BJ (cell line): ENCODE measurements at places on chromosomes 5 and 9. TPM values are rescaled to one million over a fixed set of nuclear protein-coding genes. Genes with fewer than 3 reads are reported as not detected.

- no peak for DNase-seq
Measured at GRCh38 chr5:160458806-160459800, 37.4 kb downstream of the PTTG1 start.

DNA sequence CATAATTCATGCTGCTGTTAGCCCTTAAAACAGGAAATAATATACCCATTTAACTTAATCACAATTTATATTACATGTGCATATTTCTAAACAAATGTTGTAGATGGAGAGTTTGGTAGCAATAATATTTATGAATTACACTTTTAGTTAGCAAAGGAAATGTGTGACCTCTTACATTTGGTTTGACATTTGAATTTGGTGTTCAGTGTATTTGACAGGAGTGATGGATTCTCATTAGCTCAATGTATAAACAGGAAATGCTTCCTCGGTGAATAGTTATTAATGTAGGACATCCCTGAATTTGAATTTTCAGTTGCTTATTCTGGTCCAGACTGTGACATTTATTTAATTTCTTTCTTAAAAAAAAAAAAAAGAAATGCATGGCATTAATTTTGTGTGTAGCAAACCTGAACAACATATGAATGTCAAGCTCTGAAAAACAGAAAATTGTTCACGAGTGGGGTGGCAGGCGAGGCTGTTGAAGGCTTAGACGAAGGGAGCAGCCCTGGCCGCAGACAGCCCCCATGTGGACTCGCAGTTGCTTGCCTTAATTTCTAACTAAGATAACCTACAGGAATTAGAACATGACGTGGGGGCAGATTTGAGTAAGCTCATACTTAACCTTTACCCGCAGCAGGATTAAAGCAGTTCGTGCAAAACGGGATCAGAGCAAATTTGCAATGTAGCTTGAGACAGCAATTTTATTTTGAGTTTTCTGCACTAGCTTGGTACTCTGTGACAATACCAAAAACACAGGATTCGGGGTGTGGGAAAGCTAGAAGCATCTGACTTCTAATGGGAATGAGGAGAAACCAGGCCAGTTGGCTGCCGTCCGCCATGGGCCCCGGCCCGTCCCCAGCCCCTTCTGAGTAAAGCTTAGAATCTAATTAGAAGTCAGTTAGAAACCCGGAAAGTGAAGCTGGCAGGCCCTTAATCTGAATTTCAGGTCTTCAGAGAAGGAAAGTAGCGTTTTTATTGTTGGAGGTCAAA, 134.3 kb downstream of the MACROH2A1 start:
- DNase-seq = no peak

- DNase-seq = no peak
Measured at GRCh38 chr9:37968228-37968701, 64.3 kb upstream of the SLC25A51 start.

GRCh38 chr5:72465601-72466563, 41.3 kb downstream of the ZNF366 start:
- no peak for DNase-seq

GRCh38 chr5:67901814-67902496, 313.6 kb upstream of the PIK3R1 start:
- DNase-seq = no peak

GRCh38 chr5:126394211-126394788, 28.9 kb upstream of the GRAMD2B start:
- DNase-seq = no peak

- no peak for DNase-seq
Measured at GRCh38 chr9:132651259-132651658, 18.5 kb downstream of the DDX31 start.

- DNase-seq = no peak
Measured at GRCh38 chr5:181181650-181182565, 23.1 kb downstream of the TRIM7 start.

GRCh38 chr5:1731091-1731639, 68.5 kb downstream of the MRPL36 start:
- DNase-seq = no peak

GRCh38 chr9:105835721-105836120, 141.4 kb downstream of the TMEM38B start:
- no peak for DNase-seq

- no peak for DNase-seq
Measured at GRCh38 chr9:83620841-83621636, 1.9 kb upstream of the IDNK start.

- no peak for DNase-seq
Measured at GRCh38 chr5:158007336-158007735, 148.4 kb upstream of the CLINT1 start.

GRCh38 chr5:31995006-31995405, 179.1 kb downstream of the GOLPH3 start:
- no peak for DNase-seq

DNA sequence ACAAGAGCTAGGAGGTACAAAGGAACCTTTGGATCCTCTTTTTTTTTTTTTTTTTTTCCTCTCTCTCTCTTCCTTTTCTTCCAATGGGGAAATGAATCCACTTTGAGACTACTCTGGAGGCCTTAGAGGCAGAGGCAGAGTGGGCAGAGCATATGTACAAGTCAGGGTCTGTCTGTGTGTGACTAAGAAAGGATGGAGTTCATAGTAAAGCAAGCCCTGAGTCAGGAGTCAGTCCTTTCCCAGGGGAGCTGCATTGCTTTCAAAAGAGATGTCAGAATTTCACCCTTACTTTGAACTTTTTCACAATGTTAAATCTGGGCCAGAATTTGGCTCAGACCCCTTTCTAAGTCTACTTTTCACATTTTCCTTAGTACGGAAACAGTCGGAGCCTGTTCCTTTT, 792.4 kb upstream of the C9orf72 start:
- no peak for DNase-seq

- DNase-seq = no peak
Measured at GRCh38 chr5:124847907-124848306, 101.5 kb upstream of the ZNF608 start.

DNA sequence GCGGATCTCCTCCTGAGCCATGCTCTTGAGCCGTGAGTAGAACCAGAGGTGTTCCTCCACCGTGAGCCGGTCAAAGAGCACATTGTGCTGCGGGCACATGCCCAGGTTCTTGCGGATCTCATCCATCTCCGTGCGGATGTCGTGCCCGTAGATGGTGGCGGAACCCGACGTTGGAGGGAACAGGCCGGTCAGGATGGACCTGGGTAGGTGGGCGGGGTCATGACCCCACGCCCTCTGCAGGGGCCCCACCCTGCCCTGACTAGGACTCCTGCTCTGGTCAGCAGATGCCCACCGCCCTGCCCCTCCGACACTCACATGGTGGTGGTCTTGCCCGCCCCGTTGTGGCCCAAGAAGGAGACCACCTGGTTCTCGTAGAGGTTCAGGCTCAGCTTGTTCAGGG, 12.1 kb downstream of the ABCA2 start:
- DNase-seq = no peak

DNA sequence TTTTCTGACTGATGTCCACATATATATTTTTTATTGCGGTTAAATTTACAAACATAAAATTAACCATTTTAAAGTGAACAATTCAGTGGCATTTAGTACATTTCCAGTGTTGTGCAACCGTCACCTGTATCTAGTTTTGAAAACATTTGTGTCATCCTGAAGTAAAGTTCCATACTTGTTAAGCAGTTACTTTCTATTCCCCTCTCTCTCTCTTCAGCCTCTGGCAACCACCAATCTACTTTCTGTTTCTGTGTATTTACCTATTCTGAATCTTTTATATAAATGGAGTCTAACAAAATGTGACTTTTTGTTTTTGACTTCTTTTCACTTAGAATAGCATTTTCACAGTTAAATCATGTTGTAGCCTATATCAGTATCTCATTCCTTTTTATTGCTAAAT, 480.1 kb upstream of the SMARCA2 start:
- DNase-seq = no peak

- DNase-seq = no peak
Measured at GRCh38 chr9:91349115-91349555, 12.6 kb downstream of the AUH start.

The LHX3 gene
- not detected in 2 replicates for polyA plus RNA-seq

The GGTA1 gene
- not detected in 2 replicates for polyA plus RNA-seq

The GRIN3A gene
- not detected in 2 replicates for polyA plus RNA-seq

The NKD2 gene
- not detected in 2 replicates for polyA plus RNA-seq

The GHR gene
- 0.90 and 1.6 TPM in 2 replicates for polyA plus RNA-seq

The ZNF608 gene
- 0.43 and 0.54 TPM in 2 replicates for polyA plus RNA-seq

The KIAA1958 gene
- polyA plus RNA-seq = 1.7 and 2.2 TPM in 2 replicates

The GRM6 gene
- polyA plus RNA-seq = not detected in 2 replicates

The ORM2 gene
- not detected in 2 replicates for polyA plus RNA-seq

The RALGPS1 gene
- polyA plus RNA-seq = 1.6 and 1.7 TPM in 2 replicates

The TMEM215 gene
- not detected in 2 replicates for polyA plus RNA-seq

The RCL1 gene
- 3.7 and 5.1 TPM in 2 replicates for polyA plus RNA-seq
